ENCODE measurements at places on chromosomes 16 and 17. TPM values are rescaled to one million over a fixed set of nuclear protein-coding genes. Genes with fewer than 3 reads are reported as not detected.

GRCh38 chr17:44287651-44288050, 19.7 kb upstream of the SLC4A1 start:
- DNase-seq = no peak

GRCh38 chr17:62745806-62746205, 62.3 kb downstream of the MARCHF10 start:
- DNase-seq = peak; percentile 73

The PIMREG gene
- total RNA-seq = 12.3 TPM

- no peak for DNase-seq
Observed at GRCh38 chr16:67741118-67741517, 22.0 kb upstream of the GFOD2 start.

GRCh38 chr16:72935896-72936295, 112.0 kb downstream of the ZFHX3 start:
- DNase-seq = peak; percentile 54

The MARVELD3 gene
- total RNA-seq = 1.9 TPM

- no peak for DNase-seq
Observed at GRCh38 chr16:52561910-52562741, 15.2 kb upstream of the TOX3 start.

- DNase-seq = no peak
Observed at GRCh38 chr16:57564571-57565270, 22.3 kb downstream of the ADGRG5 start.

The BCAR1 gene
- total RNA-seq = 54.8 TPM

- no peak for DNase-seq
Observed at GRCh38 chr17:78496311-78496710, 80.9 kb downstream of the DNAH17 start.

DNA sequence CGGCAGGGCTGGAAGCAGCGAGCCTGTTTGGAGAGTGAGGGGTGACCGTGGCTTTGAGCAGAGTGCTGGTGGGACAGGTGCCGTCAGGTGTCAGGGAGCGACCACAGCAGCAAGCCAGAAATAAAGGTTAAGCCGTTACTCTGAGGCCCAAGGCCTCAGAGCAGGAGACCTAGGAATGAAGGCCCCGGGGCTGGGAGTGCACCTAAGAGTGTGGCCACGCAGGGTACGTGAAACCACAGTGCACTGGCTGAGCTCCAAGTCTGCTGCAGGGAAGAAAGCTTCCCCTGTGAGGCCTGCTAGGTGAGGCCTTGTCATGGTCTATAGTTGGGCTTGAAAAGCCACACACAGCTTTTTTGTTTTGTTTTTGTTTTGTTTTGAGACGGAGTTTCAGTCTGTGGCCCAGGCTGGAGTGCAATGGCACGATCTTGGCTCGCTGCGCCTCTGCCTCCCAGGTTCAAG, 8.7 kb downstream of the CLUAP1 start:
- DNase-seq = no peak

DNA sequence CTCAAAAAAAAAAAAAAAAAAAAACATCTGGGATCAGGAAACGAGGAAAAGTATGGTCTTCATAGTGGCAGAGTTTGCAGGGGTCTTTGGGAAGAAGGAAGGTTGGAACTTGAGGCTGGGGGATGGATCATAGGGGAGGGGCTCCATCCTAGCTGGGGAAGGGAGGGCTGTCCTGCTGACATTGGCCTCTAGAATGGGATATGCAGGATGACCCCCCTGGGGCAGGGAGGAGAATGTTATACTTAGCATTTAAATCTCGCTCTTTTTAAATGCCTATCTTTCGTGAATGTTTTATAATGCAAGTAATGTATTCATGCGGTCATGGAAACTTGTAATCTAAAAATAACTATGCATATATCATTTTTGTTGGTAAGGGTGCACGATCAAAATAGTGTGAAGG, 33.2 kb downstream of the TMEM235 start:
- DNase-seq = no peak

The COG8 gene
- total RNA-seq = 41.7 TPM

GRCh38 chr17:19305761-19306159, 56.8 kb downstream of the B9D1 start:
- DNase-seq = no peak

The RSKR gene
- total RNA-seq = 6.9 TPM

DNA sequence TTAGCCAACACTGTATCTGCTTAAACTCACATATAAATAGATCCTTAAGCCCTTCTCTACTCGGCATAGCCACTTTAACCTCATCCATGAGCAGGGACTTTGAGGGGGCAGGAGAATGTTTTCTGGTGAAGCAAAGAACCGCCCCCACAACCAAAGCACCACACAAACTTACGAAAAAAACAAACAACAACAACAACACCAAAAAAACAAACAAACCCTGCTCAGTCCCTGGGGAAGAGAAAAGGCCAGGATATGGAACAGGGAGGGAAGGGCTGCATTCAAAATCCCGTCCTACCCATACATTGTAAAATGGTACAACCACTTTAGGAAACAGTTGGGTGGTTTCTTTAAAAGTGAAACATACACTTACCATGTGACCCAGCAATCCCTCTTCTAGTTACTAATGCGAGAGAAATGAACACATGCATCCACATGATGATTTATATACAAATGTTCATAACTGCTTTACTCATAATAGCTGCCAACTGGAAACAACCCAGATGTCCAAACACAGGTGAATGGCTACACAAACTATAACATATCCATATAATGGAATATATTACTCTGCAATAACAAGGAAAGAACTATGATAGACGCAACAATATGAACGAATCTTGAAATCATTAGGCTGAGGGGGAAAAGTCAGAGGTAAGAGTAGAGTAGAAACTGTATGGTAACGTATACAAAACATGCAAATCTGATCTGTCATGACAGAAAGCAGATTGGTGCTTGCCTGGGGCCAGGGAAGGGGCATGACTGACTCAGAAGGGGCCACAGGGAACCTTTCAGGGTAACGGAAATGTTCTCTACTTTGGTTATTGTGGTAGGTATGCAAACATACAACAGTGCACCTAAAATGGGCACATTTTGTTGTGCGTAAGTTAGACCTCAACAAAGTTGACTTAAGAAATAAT, 37.7 kb upstream of the TOB1 start:
- peak; percentile 89 for DNase-seq

GRCh38 chr16:52073024-52073423, 473.9 kb downstream of the TOX3 start:
- peak; percentile 52 for DNase-seq

DNA sequence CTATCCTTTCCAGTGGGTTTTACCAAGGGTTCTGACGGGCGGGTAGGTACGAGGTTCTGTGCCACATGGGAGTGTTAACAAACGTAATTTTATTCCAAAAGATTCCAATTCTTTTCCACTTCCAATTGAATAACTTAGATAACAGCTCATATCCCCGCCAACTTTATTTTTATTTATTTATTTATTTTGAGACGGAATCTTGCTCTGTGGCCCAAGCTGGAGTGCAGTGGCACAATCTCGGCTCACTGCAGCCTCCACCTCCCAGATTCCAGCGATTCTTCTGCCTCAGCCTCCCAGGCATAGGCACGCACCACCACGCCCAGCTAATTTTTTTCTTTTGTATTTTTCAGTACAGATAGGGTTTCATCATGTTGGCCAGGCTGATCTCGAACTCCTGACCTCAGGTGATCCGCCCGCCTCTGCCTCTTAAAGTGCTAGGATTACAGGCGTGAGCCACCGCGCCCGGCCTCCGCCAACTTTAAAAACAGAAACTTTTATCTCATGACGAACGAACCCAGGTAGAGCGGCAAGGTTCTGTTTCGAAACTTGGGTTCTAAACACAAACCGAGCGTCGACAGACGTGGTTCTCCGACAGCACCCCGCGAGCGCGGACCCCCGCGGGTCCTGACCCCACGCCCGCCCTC, 613 bp downstream of the ECI1 start:
- peak; percentile 39 for DNase-seq

The PRR11 gene
- total RNA-seq = 5.0 TPM

DNA sequence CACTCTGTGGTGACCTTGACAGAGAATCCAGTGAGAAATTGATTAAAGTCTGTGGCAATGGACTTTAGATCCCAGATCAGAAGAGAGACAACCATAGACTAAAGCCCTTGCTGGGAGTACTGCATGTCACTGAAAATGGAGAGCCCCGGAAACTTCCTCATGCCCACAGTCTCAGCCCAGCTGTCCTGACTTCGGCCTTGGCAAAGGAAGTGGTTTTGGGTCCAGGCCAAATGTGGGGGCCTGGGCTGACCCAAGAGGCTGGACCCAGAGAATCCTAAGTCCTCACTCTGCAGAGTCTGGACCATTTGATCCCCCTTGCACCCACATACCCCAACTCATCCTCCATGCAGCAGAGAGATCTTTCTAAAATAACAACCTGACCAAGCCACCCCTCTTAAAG, 4.7 kb upstream of the BEAN1 start:
- no peak for DNase-seq

DNA sequence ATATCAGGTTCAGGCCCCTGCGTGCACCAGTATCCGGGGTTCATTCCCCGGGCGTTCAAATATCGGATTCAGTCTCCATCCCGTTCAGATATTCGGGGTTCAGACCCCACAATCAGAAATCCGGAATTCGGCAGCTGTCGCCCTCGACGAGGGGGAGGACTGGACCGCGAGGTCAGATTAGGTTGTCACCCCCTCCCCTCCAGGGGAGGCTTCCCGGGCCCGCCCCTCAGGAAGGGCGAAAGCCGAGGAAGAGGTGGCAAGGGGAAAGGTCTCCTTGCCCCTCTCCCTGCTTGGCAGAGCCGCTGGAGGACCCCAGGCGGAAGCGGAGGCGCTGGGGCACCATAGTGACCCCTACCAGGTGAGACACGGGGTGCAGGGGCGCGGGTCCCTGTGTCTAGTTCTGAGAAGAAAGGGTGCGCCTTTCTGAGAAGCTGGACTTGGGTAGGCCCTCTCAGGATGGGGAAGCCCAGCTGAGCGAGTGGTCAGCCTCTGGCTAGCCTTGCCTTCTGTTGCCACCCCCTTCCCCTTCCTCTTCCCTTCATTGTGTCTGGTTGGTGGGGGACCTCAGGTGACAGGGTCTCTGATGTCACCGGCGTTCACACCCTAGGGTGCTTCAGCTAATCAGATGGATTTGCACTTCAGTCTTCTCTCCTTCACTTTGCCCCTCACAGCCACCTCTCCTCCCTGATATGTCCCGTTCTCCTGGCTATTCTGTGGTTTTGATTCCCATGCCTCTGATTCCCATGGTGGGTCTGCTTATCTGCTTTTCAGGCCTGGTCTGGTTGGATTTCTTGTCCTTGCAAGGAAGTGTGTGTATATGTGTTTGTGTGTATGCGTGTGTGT, 844 bp downstream of the TAOK2 start:
- no peak for DNase-seq

- DNase-seq = no peak
Observed at GRCh38 chr16:4113358-4114256, 2.6 kb downstream of the ADCY9 start.

DNA sequence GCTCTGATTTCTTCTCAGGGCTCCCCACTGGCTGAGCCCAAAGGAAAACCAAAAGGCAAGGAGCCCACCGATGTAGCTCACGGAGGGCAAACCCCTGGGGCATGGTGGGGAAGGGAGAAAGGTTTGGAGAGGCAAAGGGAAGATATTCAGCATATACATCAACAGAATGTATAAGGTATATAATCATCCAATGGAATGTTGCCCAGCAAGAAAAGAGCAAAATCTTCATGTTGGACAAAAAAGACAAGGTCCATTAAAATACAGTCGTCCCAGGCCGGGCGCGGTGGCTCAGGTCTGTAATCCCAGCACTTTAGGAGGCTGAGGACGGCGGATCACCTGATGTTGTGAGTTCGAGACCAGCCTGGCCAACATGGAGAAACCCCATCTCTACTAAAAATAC, 1.6 kb downstream of the CPPED1 start:
- no peak for DNase-seq

DNA sequence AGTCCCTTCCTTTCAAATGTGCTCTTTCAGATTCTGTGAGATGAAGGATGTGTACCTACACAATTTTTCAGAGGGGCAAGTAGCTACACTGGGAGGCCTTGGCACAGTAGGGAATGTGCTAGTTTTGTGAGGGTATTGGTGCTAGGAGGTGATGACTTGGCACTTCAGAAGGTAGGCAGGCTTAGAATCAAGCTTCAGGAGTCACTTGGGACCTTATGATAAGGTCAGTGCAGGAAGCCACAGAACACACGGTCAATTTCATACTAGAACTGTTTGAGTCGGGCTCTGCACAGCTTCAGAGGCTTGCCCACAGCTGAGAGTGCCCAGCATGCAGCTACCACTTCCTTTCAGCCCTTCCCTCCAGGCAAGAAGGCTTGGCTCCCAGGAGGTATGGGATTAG, 6.1 kb downstream of the CMTM1 start:
- DNase-seq = no peak

Data from tongue (tissue), 3 donors.